ENCODE measurements at places on chromosomes 2 and 18.

GRCh38 chr2:85757860-85758259 is 4.1 kb downstream of the ATOH8 start:
- DNase-seq = no peak

- DNase-seq = no peak
Measured at GRCh38 chr2:221494556-221494955, 77.5 kb downstream of the EPHA4 start.

- peak; percentile 37 for DNase-seq
Measured at GRCh38 chr2:120317180-120317533, 28.8 kb upstream of the INHBB start.

GRCh38 chr2:6995391-6996097 is 78.3 kb downstream of the RNF144A start:
- no peak for DNase-seq

DNA sequence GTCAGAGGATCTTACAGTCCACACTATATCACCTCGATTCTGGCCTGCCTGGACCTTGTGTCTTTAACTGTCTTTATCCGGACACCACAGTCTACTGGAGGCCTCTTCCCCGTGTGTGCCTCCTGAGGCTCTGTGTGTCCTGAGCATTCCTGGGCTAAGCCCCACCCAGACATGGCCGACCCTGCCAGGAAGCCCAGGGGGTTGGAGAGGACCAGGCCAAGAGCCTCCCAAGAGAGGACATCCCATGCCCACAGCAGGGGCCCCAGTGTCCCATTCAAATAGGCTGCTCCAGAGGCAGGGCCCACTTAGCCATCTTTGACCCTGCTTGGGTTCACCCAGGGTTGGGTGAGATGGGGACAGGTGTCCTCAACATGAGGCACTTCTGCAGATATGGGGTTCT is 84.7 kb upstream of the OTOS start:
- DNase-seq = peak; percentile 53

- no peak for DNase-seq
Measured at GRCh38 chr2:204260901-204261300, 284.4 kb upstream of the PARD3B start.

DNA sequence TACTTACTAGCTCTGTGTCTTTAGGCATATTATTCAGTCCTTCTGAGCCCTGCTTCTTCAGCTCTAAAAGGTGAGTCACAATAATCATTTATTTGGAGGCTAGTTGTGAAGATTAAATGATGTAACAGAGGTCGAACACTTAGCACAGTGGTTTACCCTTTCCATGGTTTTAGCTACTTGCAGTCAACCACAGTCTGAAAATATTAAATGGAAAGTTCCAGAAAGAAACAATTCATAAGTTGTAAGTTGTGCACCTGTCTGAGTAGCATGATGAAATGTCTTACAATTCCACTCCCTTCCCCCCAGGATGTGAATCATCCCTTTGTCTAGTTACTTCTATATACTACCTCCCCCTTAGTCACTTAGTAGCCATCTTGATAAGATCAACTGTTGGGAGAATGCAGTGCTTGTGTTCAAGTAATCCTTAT is 217.6 kb upstream of the THUMPD2 start:
- DNase-seq = no peak

GRCh38 chr2:201779901-201780673 is 646 bp downstream of the ALS2 start:
- DNase-seq = no peak

DNA sequence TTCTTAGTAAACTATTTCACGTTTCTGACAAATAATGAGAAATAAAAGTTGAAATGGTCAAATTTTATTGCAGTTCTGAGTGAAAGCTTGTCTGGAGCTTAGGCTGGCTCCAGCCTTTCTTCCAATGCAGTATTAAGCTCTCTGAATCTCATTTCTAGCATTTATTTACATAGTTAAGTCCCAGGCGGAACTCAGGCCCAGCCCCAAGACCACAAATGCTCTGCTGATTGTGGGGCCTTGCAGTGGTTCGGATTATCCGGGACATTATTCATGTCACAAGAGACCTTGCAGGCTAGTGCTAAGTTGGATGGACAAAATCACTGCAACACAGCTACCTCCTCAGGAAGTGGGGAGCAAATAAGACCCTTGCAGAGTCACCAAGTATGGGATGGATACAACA is 2009.3 kb upstream of the CELF4 start:
- DNase-seq = no peak

GRCh38 chr2:198890490-198890889 is 567.2 kb downstream of the SATB2 start:
- DNase-seq = no peak

DNA sequence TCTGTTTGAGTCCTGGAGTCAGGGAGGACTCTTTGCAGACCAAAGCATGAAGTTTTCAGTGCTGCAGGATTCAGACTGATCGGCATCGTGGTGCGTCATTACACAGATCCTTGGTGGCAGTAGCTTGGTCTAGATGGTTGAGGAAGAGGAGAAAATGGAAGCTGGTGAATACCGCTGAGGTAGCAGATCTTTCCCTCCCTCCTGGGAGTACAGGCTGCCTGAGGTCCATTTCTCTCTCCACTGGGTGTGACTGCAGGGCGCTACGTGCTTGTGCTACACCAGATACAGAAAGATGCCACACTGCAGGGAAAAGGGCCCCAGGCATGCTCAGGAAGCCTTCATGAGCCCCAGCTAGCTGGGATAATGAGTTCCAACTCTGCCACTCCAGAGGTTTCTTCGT is 3.3 kb upstream of the CNDP1 start:
- no peak for DNase-seq

GRCh38 chr2:205773989-205774388 is 91.7 kb downstream of the NRP2 start:
- no peak for DNase-seq

- DNase-seq = no peak
Measured at GRCh38 chr2:158979772-158980171, 11.3 kb downstream of the TANC1 start.

- no peak for DNase-seq
Measured at GRCh38 chr2:64594226-64594989, 59.3 kb downstream of the SERTAD2 start.

DNA sequence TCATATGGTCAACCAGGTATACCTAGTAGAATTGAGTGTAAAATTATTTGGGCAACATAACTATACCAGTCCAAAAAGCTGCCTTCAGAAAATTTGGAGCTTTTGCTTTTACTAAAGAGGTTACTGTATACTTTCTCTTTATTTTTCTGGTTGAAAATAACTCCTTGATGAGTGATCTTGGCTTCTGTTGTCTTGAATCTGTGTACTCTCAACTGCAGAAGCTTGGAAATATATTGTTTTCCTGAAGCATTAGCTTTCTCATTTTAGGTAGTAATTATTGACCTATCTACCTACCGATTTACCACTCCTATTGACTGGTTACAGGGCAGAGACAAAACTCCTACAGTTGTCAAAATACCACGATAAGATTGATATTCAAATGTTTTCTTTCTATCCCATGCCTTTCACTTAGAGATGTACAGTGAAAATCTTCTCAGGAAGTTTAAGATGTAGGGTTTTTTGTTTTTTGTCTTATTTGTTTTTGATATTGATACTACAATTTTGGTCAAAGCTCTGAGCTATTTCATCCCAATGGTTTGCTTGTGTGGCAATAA is 35.7 kb upstream of the DLX1 start:
- no peak for DNase-seq

GRCh38 chr18:31965316-31965970 is 22.5 kb upstream of the TRAPPC8 start:
- DNase-seq = no peak

- DNase-seq = no peak
Measured at GRCh38 chr2:235992024-235992423, 176.2 kb downstream of the GBX2 start.
